Stimulated activated CD8-positive, alpha-beta memory T cell treated with anti-CD3 and anti-CD28 coated beads, Interleukin-2, amount 100 ng/mL, for 48 hours (primary cell): ENCODE measurements at places on chromosomes 16 and 17.
A peak's percentile ranks its signal among the peaks of the same experiment; 100 is the strongest.

DNA sequence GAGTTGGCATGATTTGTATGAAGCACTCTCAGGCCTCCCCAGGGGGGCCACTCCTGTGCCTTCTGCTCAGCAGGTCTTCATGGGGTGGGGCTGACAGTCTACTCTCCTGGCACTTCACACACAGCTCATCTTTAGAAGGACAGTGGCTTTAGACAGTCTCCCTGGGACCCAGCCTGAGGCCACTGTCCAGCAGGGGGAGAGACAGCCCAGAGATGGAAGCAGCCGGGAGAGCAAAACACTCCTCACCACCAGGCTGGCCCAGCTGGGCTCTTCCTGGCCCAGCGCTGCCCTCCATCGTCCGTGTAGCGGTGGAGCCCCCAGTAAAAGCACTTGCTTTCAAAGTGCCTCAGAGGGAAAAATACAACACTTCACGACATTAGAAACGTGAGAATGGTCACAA, 62.0 kb upstream of the CRHR1 start:
- no peak for DNase-seq

DNA sequence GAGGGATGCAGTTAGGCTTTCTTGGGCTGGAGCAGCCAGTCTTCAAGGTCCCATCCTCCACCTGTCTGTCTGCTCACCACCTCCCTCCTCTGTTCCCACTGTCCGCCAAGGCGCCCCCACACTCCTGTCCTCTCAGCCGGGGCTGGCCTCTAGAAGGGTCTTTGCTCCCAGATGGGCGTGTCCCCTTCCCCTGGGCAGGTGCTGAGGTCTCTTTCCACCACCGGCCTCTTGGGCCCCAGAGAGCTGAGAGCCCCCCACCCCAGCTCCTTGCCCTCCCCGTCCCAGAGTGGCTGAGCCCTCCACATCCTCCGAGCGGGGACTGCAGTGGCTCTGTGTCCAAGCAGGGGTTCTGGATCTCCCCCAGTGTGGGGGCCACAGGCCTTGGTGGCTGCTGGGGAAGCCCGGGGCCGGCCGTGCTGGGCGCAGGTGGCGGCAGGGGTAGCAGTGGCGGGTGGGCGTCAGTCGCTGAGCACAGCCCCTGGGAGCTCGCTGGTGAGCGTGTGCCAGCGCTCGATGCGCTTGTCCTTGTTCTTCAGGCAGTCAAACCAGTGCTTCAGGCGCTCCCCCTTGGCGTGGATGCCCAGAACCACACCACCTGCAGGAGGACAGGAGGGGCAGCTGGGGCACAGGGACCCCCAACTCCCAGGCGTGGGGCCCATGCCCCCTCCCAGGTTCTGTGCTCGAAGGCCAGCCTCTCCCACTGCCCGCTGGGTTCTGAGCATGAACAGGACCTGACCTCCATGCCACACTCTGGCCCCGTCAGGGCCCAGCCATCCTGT, 9.8 kb downstream of the SCGB1C2 start:
- no peak for DNase-seq

GRCh38 chr17:60139438-60140285, 10.1 kb upstream of the CA4 start:
- DNase-seq, result peak; percentile 46

DNA sequence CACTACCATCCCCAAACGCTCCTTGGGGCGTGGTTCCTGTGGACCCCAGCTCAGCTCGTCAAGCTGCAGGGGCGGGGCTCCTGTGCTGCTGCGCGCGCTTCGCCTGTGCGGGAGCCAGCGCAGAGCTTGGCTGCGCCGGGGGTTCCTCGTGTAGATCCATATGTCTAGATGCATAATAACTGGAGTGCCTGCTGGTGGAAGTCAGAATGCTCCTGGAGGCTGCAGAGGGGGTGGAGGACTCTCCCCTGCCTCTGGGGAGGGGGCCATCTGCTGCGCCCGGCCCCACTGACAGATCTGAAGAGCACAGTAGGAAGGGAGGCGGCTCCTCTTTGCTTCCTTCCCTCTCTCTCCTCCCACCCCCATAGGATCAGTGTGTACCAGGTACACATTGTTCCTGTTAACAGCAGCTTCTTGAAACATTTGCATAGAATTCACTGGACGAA, 4.6 kb downstream of the RASD1 start:
- no peak for DNase-seq

DNA sequence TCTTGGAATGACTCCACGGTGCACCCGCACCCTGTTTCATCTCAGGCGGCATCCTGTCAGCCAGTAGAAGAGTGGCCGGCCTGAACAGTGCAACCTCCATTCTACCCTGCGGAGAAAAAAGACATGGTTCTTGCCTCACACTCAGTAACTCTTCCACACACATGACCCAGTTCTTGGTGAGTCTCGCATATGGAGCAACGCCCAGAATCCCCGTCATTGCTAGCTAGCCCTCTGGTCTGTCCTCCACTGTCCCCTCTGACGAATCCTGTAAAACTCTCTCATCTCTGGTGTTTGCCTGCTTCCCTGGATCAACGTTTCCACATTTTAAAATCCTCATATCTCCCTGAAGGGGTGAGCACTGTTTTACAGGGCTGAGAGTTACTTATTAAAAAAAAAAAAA, 4.2 kb upstream of the RDM1 start:
- DNase-seq, result no peak
